ENCODE measurements at places on chromosomes 4 and X.
A peak's percentile ranks its signal among the peaks of the same experiment; 100 is the strongest.

DNA sequence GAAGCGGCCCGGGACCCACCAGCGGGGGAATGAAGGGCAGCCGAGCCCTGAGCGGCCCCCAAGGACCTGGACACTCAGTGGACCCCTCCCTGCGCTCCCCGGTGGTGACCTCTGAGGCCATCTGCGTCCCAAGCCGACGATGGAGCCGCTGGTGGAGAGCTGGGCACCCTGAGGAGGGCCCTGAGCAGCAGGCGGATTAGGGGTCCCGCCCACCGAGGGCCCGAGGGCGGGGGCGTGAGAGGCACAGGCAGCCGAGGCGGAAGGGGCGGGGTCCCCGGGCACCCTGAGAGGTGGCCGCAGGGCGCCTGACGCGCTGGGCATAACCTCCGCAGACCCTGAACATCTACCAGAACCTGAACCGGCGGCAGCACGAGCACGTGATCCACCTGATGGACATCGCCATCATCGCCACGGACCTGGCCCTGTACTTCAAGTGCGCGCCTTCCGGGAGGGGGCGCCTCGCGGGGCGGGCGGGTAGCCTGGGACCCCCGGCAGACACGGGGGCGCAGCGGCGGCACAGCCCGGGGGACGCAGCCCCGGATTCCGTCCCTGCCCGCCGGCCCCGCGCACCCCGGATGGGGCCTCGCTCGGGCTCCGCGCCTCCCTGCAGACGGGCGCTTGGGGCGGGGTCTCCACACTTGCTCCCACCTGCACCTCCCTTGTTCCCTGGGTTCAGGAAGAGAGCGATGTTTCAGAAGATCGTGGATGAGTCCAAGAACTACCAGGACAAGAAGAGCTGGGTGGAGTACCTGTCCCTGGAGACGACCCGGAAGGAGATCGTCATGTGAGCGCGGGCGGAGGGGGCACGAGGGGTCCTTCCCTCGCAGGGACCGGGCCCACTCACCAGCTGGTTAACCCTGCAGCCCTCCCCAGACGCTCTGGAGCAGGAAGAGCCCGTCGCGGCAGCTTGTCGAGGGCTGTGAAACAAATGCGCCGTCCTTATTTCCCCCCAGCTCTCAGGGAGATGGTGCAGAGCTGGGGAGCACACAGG is 10.3 kb downstream of the ATP5ME start:
- DNase-seq: peak; percentile 64

DNA sequence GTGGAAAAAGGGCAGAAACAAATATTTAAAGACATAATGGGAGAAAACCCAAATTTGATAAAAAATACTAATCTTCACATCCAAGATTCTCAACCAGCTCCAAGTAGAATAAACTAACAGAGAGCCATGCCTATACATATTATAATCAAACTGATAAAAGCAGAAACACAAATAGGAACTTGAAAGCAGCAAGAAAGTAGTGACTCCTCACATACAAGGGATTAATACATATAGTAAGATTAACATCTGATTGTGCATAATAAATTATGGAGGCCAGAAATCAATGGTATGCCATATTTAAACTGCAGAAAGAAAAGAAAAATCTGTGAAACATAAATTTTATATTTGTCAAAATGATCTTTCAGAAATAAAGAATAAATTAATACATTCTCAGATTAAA is 454.3 kb upstream of the PCDH10 start:
- DNase-seq: no peak

- no peak for DNase-seq
Measured at GRCh38 chr4:55512922-55513571, 33.7 kb downstream of the CLOCK start.

DNA sequence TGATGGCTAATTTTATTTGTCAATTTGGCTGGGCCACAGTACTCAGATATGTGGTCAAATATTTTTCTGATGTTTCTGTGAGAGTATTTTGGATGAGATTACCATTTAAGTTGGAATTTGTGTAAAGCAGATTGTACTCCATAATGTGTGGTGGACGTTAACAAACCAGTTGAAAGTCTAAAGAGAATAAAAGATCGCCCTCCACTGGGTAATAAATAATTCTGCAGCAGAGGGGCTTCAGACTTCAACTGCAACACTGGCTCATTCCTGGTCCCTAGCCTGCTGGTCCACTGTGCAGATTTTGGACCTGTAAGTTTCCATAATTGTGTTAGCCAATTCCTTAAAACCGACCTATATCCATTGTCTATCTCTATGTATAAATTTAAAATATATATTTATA is 540.3 kb downstream of the PCDH18 start:
- no peak for DNase-seq

GRCh38 chrX:96424007-96424406 is 260.6 kb upstream of the DIAPH2 start:
- DNase-seq: no peak

DNA sequence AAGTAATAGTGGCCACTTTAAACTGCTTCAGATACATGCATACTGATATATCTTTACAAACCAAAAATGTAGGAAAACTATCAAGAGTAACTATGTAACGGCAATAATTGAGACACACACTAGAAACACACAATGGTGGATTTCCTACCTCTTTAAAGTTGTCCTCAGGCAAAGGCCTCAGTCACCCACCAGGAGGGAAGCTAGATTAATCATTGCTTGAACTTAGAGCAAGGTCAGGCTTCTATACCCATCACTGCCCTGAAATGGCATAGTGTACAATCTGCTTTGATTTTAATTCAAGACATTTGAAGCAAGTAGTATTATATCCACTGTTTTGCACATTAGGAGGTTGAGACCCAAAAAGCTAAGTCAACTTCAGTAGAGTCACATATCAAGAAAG is 110.9 kb downstream of the AREG start:
- DNase-seq: no peak

DNA sequence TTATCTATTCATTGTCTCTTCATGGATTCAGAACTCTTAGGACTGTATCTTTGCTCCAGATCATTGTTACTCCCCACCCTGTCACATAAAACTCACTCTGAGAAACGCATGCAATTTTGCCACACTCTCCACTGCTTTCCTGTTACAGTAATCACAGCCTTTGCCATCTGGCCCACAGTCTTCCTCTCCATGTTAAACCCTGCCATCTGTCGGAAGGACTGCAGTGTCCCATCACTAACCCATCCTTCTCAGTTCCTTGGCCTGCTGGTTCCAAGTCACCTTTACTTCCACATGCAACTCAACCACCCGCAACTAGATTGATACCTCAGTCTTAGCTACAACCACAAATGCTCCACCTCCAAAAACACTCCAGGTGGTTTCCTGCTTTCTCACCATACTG is 308.7 kb upstream of the FAM241A start:
- DNase-seq: no peak

DNA sequence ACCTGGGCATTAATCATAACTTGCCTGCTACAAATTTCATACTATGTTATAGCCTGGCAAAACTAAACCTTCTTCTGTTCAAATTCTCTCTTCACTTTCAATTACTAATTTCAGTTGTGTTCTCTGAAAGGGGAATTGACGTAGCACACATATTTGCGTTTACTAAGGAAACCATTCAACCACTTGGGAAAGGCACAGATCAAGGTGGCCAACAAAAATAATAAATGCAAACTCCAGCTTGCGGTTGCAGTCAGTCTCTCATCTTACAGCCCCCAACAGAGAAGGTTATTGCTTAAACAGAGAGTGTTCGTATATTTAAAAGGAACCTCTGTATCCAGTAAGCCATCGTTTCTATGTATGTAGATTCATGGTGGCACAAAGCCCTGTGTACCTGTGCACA is 4.0 kb downstream of the SRPX start:
- DNase-seq: no peak

- DNase-seq: no peak
Measured at GRCh38 chr4:86730310-86730709, 118.9 kb downstream of the SLC10A6 start.

DNA sequence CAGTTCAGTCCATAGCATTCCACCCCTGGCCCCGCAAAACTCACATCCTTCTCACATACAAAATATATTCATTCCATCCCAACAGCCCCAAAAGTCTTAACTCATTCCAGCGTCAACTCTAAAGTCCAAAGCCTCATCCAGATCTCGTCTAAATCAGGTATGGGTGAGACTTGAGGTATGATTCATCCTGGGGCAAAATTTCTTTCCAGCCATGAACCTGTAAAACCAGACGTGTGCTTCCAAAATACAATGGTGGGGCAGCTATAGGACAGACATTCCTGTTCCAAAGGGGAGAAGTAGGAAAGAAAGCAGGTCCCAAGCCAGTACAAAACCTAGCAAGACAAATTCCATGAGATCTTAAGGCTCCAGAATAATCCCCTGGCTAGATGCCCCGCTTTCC is 76.9 kb downstream of the CLDN34 start:
- DNase-seq: no peak

DNA sequence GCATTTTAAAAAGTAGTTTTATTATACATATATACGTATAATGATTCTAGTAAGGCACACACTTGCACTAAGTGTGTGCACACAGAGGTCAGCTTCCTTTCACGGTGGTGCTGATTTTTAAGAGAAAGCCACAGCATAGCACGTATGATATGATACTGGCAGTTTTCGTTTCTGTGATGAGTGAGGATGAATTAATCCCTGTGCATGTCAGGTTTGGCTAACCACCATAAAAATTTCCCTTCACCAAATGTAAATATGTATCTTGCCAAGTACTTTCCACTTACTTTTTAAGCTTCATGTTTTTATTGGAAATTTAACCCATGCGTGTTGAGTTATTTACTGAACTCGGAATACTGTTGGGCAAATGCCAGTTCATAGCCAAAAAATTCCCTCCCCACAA is 84.6 kb downstream of the SYNPO2 start:
- DNase-seq: no peak

DNA sequence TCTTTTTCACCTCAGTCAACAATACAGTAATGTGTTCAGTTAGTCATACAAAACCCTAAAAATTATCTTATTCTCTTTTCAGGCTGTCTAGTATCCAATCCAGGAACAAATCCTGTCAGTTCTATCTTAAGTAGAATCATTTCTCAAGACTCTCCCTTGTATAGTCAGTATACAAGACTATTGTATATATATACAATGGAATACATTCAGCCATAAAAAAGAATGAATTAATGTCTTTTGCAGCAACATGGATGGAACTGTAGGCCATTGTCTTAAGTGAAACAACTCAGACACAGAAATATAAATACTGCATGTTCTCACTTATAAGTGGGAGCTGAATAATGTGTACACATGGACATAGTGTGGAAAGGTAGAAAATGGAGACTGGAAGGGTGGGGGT is 501.2 kb upstream of the ATOH1 start:
- no peak for DNase-seq
